ENCODE measurements at places on chromosomes 6 and 20.

- DNase-seq, result no peak
- H3K4me3 ChIP-seq, result peak overlapping the region; percentile 93
- H3K4me1 ChIP-seq, result peaks cover 59% of the 10 kb centered on the region
- H3K27me3 ChIP-seq, result no peaks in the 10 kb centered on the region
Measured at GRCh38 chr6:20211037-20211940, 980 bp downstream of the MBOAT1 start.

DNA sequence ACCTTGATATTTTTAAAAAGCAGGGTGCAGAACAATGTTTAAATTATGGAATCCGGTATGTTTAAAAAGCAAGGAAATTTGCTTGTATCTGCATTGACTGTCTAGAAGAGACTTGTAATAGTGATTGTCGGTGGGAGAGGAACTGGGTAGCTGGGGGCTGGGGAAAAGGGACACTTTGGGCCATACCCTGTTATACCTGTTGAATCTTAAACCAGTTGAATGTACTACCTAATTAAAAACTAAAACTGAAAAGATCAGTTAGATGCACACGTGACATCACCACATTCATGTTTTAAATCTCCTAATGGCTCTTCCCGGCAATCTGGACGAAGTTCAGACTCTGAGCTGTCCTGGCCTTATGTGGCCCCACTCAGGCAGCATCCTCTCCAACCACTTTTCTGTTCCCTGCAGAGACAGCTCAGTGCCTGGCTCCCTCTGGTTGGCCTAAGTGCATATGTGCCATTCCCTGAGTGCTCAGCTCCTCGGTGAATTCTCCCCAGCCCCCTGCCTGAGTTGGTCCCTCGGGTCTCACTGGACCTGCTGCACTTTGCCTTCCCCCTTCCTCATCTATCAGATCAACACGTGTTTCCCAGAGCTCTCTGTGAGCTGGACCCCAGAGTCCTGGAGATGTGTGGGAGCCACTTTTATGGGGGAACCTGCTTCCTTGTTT lies 36.3 kb downstream of the SLC52A3 start:
- H3K36me3 ChIP-seq, result no peaks in the 10 kb centered on the region
- no peaks in the 10 kb centered on the region for H3K4me1 ChIP-seq
- no peak overlapping the region for H3K27ac ChIP-seq

- DNase-seq, result no peak
- peaks cover 31% of the 10 kb centered on the region for H3K4me1 ChIP-seq
- H3K36me3 ChIP-seq, result no peaks in the 10 kb centered on the region
- peaks cover 6% of the 10 kb centered on the region for H3K27me3 ChIP-seq
Measured at GRCh38 chr20:41619360-41620100, 1.4 kb upstream of the CHD6 start.

DNA sequence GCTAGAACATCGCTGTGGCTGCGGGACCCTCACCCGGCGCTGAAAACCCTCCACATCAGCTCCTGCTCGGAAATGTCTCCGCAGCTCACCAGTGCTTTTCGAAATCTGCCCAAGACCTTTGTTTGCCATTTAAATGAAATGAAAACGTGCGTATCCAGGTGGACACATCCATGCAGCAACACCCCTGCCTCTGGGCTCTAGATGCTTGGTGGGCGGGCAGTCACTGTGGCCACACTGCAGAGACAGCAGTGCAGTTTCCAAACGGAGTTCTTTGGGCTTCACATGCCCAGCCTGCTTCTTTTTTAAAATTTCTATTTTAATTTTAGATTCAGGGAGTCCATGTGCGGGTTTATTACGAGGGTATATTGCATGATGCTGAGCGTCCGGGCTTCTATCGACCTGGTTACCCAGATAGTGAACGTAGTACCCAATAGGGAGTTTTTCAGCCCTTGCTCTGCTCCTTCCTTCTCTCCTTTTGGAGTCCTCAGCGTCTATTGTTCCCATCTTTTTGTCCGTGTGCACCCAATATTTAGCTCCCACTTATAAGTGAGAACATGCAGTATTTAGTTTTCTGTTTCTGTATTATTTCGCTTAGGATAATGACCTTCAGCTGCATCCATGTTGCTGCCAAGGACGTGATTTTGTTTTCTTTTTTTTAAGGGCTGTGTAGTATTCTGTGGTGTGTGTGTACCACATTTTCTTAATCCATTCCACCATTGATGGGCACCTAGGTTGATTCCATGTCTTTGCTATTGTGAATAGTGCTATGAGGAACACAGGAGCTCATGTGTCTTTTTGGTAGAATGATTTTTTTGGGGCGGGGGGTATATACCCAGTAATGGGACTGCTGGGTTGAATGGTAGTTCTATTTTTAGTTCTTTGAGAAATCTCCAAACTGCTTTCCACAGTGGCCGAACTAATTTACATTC lies 4.8 kb upstream of the TUBB2B start:
- H3K36me3 ChIP-seq, result no peaks in the 10 kb centered on the region
- DNase-seq, result no peak
- H3K27ac ChIP-seq, result no peak overlapping the region
- H3K4me1 ChIP-seq, result peaks cover 37% of the 10 kb centered on the region
- H3K4me3 ChIP-seq, result no peak overlapping the region
- H3K27me3 ChIP-seq, result peaks cover 84% of the 10 kb centered on the region

GRCh38 chr6:121544691-121545090 lies 109.2 kb downstream of the GJA1 start:
- no peak for DNase-seq
- no peak overlapping the region for H3K4me3 ChIP-seq
- no peak overlapping the region for H3K27ac ChIP-seq
- no peaks in the 10 kb centered on the region for H3K4me1 ChIP-seq

DNA sequence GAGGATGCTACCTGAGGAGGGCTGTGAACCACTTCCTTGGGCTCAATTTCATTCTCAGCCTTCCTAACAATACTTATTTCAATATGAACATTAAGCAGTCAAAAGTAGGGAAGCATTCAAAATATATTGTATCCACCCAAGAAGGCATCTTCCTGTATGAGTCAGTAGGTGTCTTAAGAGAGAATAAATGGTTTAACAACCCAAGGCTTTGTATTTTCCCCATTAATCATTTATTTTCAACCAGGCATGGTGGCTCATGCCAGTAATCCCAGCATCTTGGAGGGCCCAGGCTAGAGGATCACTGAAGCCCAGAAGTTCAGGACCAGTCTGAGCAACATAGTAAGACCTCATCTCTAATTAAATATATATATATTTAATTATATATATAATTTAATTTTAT lies 74.5 kb upstream of the MARCKS start:
- no peak for DNase-seq
- H3K4me1 ChIP-seq, result no peaks in the 10 kb centered on the region
- no peak overlapping the region for H3K27ac ChIP-seq
- no peaks in the 10 kb centered on the region for H3K27me3 ChIP-seq
- H3K4me3 ChIP-seq, result no peak overlapping the region
- H3K36me3 ChIP-seq, result no peaks in the 10 kb centered on the region

DNA sequence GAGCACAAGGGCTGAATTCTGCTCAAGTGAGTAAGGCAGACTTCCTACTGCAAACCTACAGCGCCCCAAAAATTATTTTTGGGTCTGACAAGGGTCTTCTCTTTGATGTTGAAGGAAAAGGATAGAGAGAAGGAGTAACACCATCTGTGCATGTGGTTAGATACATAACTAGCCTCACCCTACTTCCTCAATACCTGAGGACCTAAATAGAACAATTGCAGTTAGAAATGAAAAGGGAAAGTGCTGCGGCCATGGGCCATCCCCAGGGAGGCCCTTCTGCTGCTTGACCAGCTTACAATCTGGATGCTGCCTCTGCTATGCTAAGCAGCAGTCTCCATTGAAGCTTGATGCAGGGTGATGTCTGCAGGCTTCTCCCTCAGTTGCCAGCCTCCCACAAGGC lies 63.2 kb upstream of the ARMH2 start:
- no peak overlapping the region for H3K4me3 ChIP-seq
- H3K27me3 ChIP-seq, result no peaks in the 10 kb centered on the region
- H3K4me1 ChIP-seq, result peaks cover 76% of the 10 kb centered on the region
- H3K27ac ChIP-seq, result no peak overlapping the region
- peaks cover 90% of the 10 kb centered on the region for H3K36me3 ChIP-seq

DNA sequence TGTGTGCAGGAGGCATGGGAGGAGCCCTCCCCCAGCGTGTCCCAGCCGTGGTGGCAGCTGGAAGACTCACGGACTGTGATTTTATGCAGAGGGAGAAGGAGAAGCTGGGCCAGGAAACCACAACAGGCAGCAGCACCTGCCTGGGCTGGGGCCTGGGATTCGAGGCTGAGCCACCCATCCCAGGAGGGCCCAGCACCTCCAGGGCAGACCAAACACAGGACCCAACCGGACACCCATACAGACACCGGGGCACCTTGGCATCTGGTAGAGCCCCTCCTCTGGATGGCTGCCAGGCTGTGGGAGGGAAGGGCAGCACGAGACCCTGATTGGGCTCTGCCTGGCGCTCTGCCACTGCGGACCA lies 41.7 kb upstream of the CHRNA4 start:
- no peak overlapping the region for H3K4me3 ChIP-seq
- H3K36me3 ChIP-seq, result no peaks in the 10 kb centered on the region
- H3K27ac ChIP-seq, result no peak overlapping the region

DNA sequence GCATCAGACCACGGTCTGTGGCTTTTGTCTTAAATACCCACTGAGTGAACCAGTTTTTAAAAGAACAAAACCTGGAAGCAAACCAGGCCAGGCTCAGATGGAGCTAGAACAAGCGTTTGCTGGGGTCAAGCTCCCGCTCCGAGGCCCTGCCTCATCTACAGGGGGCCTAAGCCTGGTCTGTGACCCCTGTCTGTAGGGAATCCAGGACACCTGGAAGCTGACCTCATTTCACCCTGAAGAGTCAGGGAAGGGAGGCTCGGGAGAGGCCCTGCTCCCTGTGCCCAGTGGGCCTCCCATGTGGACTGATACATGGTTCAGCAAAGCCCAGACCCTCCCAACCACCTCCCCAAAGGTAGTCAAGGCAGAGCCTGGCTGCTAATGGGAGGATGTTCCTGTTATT lies 26.8 kb upstream of the DLGAP4 start:
- DNase-seq, result no peak
- H3K36me3 ChIP-seq, result no peaks in the 10 kb centered on the region
- no peak overlapping the region for H3K27ac ChIP-seq
- no peak overlapping the region for H3K4me3 ChIP-seq

DNA sequence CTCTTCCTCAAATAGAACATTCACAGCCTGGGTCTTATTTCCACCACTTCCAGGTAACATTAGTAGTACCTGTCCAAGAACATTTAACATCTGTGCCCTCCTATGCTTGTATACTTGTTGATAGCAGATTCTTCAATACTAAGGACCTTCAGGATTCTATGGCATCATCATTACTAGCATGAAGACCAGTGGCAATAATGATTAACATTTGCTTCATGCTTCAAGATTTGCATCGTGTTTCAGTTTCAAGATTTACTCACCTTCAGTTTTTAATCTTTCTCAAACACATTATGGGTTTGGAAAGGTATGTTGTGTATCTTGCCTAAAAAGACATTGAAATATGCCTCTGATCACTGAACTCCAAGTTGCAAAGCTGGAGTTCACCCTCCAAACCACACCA lies 412.8 kb upstream of the NRSN1 start:
- H3K4me3 ChIP-seq, result no peak overlapping the region
- no peaks in the 10 kb centered on the region for H3K4me1 ChIP-seq
- no peak overlapping the region for H3K27ac ChIP-seq
- H3K36me3 ChIP-seq, result no peaks in the 10 kb centered on the region

DNA sequence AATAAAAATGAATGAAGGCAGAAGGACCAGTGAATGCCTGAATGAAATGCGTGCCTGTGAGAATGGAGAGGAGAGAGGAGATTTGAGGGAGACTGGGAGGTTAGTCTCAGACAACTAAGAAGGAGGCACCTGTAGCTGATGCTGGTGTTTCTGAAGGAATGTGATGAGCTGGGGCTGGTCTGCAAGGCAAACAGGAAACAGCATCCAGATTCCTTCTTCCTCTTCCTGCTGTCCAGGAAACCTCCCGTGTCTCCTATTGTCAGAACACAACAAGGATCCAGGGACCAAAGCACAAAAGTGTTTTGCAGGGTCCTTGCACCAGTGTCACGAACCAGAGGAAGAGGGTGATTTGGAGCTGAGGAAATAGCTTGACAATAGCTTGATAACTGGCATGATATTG lies 50.4 kb upstream of the TAB2 start:
- H3K4me3 ChIP-seq, result no peak overlapping the region
- DNase-seq, result no peak
- no peak overlapping the region for H3K27ac ChIP-seq

- peaks cover 51% of the 10 kb centered on the region for H3K4me1 ChIP-seq
- no peaks in the 10 kb centered on the region for H3K27me3 ChIP-seq
- DNase-seq, result no peak
- no peak overlapping the region for H3K27ac ChIP-seq
Measured at GRCh38 chr6:15287670-15288375, 42.0 kb downstream of the JARID2 start.

GRCh38 chr6:31075528-31075927 lies 36.8 kb downstream of the C6orf15 start:
- no peak overlapping the region for H3K4me3 ChIP-seq
- peaks cover 5% of the 10 kb centered on the region for H3K4me1 ChIP-seq
- H3K27ac ChIP-seq, result no peak overlapping the region
- H3K36me3 ChIP-seq, result no peaks in the 10 kb centered on the region

GRCh38 chr6:21360336-21360735 lies 233.2 kb upstream of the SOX4 start:
- H3K4me1 ChIP-seq, result no peaks in the 10 kb centered on the region
- H3K36me3 ChIP-seq, result no peaks in the 10 kb centered on the region
- H3K4me3 ChIP-seq, result no peak overlapping the region
- H3K27ac ChIP-seq, result no peak overlapping the region
- H3K27me3 ChIP-seq, result no peaks in the 10 kb centered on the region

DNA sequence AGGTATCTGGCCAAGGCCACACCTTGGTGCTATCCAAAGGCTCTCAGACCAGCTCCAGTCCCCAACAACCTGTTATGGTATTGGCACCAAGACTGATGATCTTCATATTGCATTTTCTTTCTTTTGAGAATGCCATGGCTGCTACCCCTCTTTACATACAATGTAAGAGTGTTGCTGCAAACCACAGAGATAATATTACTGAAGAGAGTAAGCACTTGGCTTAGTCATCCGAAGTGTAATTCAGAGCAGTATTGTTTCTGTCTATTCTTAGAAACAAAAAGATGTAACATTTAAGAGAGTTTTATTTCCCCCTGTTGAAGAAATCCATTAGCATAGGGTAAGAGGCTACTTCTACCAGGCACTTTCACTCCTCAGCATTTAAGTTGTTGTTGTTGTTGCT lies 212.5 kb downstream of the C6orf118 start:
- no peaks in the 10 kb centered on the region for H3K36me3 ChIP-seq
- no peaks in the 10 kb centered on the region for H3K27me3 ChIP-seq
- no peak overlapping the region for H3K4me3 ChIP-seq
- H3K4me1 ChIP-seq, result no peaks in the 10 kb centered on the region

DNA sequence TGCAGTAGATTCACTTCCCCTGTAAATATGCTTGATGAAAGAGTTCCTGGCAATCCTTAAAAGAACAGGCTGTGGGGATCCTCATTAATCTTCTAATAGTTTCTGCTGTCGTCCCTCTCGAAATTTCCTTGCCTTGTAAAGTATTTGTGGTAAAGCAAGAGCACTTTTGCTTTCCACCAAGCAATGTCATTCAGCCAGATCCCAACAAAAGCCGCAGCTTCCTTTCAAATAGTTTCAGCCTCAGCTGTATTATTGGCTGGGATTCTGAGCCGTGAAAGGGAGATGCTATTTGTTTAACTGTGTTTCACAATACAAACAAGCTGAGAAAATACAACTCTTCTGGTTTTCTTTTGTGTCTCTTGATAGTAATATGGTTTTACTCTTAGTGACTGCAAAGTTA lies 48.9 kb upstream of the EPHA7 start:
- DNase-seq, result no peak
- no peaks in the 10 kb centered on the region for H3K36me3 ChIP-seq
- no peaks in the 10 kb centered on the region for H3K4me1 ChIP-seq
- no peaks in the 10 kb centered on the region for H3K27me3 ChIP-seq
- no peak overlapping the region for H3K27ac ChIP-seq

Data from activated CD4-positive, alpha-beta memory T cell treated with anti-CD3 and anti-CD28 coated beads, Interleukin-2, amount 10 ng/mL, durations not matched to agents 7 days and 5 days (primary cell).